ENCODE measurements at places on chromosomes 5 and 9.

DNA sequence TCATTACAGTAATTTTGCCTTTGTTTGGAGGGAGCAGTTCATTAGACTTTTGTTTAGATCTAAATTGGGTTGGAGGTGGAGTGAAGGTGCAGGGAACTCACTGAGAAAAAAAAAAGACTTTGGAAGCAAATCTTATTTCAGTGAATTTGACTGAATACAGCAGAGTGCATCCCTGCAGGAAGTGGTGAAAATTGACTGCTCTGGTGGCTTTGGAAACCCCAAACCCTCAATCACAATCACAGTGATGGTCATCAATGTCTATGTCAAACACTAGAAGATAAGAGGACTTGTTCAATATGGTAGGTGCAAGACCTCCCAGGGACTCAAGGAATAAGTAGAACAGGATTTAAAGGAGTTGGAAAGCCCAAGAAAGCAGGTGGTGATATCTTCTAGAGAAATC lies 76.0 kb upstream of the RASA1 start:
- no peak for DNase-seq

DNA sequence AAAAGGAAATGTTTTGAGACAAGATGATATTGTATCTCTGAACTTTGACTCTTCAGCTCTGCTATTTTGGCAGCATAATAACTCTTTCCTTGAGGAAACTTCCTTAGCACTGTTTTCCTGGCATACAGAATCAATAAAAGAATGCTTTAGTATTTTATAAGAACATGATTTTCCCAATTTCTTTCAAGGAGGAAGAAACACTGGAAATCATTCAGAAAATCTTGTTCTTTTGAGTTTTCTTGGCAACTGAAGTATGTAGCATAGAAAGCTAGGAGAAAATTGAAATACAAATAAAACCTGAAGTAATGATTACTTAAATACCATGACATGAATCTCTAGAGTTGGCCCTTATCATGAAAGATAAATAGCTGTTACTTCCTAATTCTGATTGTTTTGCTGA lies 461.4 kb upstream of the ZNF608 start:
- no peak for DNase-seq

DNA sequence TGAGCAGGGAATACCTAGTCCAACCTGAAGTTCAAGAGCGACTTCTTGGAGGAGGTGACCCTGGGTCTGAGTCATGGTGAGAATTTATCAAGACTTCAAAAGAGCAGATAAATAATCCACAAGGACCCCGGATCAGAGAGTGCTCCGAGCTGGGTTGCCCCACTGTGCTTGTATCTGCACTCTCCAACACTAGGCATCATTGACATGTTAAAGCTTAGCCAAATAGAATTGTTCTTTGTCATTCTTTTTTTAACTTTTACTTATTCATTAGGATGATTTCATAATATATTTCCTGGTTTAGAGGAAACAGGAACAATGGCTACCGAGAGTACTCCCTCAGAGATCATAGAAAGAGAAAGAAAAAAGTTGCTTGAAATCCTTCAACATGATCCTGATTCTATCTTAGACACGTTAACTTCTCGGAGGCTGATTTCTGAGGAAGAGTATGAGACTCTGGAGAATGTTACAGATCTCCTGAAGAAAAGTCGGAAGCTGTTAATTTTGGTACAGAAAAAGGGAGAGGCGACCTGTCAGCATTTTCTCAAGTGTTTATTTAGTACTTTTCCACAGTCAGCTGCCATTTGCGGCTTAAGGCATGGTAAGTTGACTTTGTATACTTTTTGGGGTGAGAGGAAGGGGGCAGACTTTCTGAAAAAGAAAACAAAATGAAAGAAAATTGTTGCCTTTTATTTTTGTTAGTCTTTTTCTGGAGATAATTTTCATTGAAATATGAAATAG lies at the start of gene CARD6:
TSS of gene CARD6 (plus strand) at position 300 of the 738 bp plus-strand sequence. CDS start at position 316, 16 bp downstream.
- no peak for DNase-seq

DNA sequence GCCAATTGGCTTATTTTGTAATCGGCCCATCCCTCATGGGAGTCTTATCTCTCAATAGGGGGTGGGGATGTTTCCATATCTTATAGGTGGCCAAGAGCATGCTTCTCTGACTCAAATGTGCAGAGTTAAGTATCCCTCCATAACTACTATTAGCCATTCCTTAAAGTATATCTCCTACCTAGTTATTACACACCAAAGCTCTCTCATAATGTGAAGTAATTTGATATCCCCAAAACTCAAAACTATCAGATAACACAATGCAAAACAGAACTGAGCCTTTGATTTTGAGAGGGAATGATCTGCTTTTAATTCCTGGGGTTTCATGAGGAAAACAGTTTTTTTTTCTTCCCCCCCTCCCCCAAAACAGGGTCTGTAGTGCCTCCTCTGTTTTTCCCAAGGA lies 28.4 kb downstream of the UNC13B start:
- DNase-seq: no peak

DNA sequence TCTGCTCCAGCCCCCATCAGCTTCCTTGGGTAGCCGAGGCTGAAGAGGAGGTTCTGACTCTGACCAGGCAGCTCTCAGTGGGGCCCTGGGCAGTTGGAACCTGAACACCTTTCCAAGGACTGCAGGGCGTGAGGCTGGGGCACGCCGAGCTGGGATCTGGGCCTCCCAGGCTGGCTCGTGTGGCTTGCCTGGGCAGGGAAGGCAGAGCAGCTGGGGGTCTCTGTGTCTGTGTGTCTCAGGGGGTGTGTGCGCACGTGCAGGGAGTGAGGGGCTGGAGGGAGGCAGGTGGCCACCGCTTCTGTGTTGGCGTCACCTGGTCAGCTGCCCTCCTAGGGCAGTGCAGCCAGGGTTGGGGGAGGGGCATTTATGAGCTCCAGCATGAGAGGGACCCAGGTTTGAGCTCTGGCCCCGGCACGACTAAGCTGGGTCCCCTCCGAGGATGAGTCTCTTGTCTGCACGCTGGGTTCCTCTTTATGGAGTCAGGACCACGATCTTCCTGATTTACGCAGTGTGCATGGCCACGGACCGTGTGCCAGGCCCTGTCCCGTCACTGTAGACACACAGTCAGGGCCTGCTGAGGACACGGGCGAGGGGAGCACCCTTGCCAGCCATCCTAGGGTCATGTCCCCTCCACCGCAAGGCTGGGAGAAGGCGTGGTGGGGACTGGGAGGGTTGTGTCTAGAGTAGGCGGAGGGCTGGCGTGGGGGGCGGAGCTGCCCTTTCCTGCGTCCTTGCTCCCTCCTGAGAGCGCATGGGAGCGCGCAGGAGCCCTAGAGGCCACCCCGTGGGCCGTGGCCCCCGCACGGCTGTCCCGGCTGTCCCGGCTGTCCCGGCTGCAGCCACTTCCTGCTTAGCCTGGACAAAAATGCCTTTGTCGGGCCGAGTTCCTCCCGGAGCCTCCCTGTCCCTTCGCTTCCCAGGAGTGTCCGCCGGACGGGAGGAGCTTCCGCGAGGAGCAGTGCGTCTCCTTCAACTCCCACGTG lies 4.6 kb downstream of the ADAMTSL2 start:
- DNase-seq: no peak

DNA sequence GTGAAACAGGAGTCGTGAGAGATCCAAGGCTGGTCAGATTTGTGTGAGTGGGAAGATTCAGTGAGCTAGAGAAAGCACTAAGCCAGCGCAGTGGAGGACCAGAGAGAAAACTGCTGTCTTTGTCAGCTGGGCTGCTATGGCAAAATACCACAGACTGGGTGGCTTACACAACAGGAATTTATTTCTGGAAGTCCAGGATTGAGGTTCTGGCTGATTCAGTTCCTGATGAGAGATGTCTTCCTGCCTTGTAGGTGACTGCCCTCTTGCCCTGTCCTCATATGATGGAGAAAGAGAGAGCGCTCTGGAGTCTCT lies 24.2 kb upstream of the ANKRD33B start:
- DNase-seq: no peak

- no peak for DNase-seq
These were observed 229.9 kb downstream of the SPOCK1 start for GRCh38 chr5:137269274-137269673.

GRCh38 chr9:87080512-87081264 lies 133.4 kb upstream of the GAS1 start:
- DNase-seq: no peak

GRCh38 chr9:84990416-84990815 lies 320.9 kb downstream of the NTRK2 start:
- no peak for DNase-seq
